WTC11 (cell line): ENCODE measurements at places on chromosomes 1 and 21. TPM values are rescaled to one million over a fixed set of nuclear protein-coding genes. Genes with fewer than 3 reads are reported as not detected.

The MATN1 gene
- 0.16 to 0.25 TPM (median 0.24 TPM) in 3 replicates for total RNA-seq

The KIF26B gene
- 0.41 to 1.2 TPM (median 0.55 TPM) in 3 replicates for total RNA-seq

The LRRC38 gene
- total RNA-seq, result 0.15 to 0.25 TPM (median 0.16 TPM) in 3 replicates

DNA sequence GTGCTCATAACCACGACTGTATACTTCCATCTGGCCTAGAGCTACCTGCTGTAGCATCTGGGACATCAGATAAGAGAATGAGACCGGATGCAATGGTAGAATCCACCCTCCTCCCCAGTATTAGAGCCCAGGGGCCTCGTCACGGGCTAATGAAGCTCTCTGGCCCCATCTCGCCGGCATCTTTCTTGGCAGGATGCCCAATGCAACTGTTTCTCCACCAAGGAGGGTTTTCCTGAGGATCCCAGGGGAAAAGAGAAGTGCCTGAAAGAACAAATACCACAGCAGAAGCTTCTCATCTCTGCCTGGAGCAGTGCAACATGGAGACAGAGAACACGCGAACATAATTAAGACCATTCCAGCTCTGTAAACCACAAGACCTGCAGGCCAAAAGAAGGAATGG, 80.0 kb downstream of the VWA5B1 start:
- DNase-seq, result no peak

GRCh38 chr21:31201548-31201947, 142.5 kb downstream of the TIAM1 start:
- no peak for DNase-seq

DNA sequence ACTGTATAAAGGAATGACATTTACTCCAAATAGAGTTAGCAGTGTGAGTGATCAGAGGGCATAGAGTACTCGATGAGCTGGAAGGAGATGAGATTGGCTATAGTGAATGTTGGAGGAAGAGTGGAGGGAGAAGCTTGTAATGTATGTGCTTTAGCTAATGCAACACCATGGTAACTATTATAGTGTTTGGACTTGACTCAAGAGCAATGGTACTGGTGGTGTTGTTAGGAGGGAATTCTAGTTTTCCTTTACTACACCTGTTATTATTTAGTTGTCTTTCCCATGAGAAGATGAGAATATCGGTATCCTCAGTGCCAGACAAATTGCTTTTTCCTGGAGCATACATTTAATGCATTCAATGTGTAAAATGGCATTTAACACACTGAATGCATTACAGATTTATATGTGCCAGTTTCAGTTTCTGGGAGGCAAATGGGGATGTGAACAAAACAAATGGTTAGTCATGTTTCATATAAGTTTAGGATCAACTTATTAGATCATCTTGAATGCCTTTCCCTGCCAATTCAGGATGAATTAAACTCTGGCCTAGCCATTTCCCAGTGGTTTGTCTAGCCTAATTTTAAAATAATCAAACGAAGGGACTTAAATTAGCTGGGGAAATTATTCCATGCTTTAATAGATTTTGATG, 291.1 kb upstream of the ADAMTS5 start:
- DNase-seq, result no peak

DNA sequence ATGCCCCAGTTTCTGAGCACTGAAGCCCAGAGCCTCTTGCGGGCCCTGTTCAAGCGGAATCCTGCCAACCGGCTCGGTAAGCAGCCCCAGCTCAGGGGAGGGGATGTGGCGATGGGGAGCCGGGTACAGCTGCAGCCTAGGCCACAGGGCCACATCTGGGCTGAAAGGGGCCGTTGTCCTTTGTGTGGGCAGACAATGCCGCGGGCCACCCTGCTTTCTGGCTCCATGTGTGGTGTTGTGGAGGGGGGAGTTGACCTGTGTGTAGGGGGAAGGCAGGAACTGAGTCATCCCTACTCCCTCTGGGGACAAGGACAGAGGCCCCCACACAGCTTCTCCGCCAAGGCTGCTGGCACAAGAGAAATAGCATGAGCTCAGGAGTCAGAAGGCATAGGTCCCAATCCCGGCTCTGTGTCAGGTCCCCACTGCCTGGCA, 26.0 kb downstream of the RPS6KA1 start:
- no peak for DNase-seq

- DNase-seq, result no peak
These were observed 62.5 kb downstream of the ADAMTS1 start for GRCh38 chr21:26782747-26783146.

DNA sequence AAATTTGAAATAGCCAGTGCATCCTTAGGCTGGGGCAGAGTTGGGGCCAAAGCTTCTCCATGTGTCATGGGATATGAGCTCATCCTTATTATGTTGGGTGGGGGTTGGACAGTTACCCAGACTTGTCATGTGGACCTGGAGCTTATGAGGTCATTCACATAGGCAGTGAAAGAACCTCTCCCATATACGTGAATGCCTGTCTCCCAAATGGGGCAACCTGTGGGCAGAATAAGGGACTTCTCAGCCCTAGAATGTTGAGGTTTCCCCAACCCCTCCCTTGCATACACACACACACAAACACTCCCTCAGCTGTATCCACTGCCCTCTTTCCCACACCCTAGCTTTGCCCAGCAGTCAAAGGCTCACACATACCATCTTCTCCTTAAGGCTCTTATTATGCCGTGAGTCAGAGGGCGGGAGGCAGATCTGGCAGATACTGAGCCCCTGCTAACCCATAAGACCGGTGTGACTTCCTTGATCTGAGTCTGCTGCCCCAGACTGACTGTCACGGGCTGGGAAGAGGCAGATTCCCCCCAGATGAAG, 2.3 kb upstream of the IVL start:
- DNase-seq, result no peak

- DNase-seq, result no peak
These were observed 28.3 kb downstream of the NUP133 start for GRCh38 chr1:229479660-229480399.

DNA sequence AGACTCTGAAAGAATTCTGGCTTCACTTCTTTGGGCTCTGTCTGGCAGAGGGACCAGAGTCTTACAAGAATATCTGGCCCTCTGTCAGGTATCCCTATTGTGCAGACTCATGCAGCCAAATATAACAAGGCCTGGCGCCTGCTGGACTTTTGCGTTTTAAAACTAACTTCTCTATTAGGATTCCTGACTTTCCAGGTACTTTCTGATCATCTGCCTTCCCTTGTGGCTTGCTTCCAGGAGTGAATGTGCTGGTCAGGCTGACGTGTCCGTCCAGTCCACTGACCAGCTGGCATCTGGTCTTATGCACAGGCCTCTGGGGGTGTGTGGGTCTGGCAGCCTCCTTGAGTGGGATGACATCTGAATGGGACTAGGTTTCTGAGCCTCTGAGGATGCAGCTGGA, 8.6 kb upstream of the RAB29 start:
- no peak for DNase-seq

DNA sequence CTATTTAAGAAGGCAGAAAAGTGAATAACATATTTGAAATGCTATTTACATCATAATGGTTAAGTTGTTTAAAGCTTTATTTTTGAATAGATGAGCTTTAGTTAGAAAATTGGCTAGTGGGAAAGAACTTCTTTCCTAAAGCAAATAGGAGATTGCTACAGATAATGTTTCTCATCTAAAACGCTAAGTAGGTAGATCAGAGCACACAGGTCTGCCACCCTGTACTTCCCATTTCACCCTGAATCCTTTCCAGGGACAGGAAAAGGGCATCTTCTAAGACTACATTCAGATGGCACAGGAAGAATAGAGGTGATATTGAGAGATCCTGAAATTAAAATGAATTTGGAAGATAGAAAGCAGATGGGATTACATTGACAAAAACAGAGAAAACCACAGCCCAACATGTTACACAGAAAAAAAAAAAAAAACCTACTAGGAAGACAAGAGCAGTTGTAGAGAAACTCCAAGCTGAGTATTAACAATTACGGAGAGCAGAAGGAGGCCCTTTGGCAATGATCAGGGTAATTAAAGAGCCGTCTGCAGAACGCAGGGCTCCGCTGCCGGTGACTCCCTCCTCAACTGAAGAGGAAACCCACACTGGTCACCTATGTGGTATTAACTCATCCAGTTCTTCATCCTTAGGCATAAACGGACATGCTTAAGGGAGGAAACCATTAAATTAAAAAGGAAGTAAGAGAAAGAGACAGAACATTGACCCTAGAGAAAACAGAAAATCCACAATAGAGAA, 53.6 kb upstream of the MAP10 start:
- DNase-seq, result no peak
